ENCODE measurements at places on chromosomes 16 and 17. TPM values are rescaled to one million over a fixed set of nuclear protein-coding genes. Genes with fewer than 3 reads are reported as not detected.
A peak's percentile ranks its signal among the peaks of the same experiment; 100 is the strongest.

The PLA2G15 gene
- total RNA-seq: 10.3 TPM

The MYO15A gene
- total RNA-seq: 0.64 TPM

The ZNF205 gene
- 0.09 TPM for total RNA-seq

The ZNF469 gene
- total RNA-seq: 0.67 TPM

The CHP2 gene
- total RNA-seq: not detected

The PTGES3L gene
- total RNA-seq: 1.9 TPM

The LRRC36 gene
- 0.60 TPM for total RNA-seq

The MYH8 gene
- not detected for total RNA-seq

The C1QTNF8 gene
- total RNA-seq: not detected

The FAM20A gene
- total RNA-seq: not detected

The CACNG4 gene
- not detected for total RNA-seq

DNA sequence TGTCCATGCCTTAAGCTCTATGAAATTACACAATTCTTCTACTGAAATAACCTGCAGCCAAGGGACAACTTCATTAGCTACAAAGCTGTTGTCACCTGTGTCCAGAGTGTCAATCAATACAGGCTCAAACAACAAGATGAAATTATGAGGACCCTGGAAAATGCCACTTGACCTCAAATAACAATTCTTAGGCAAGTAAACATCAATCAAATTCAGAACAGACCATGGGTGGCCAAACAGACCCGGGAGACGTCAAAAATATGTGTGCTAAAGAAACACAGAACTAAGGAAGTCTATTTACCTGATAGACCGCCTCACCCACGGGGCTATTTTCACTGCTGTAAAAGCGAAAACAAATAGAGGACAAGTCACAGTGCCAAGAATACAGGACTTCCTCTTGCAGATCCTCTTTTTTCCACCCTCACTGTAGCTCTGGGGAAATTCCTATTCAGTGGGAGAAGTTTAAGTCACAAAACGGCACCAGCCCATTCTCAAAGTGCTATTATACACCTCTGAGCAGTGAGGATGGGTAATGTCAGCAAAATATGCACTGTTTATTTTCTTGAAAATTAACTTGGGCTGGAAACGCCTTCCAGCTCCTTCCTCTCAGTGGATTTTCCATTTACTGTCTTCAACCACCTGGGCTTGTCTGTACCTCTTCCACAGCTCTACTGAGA, 2.7 kb downstream of the LITAF start:
- peaks cover 50% of the 10 kb centered on the region for H3K36me3 ChIP-seq
- H3K27me3 ChIP-seq: peaks cover 3% of the 10 kb centered on the region
- H3K27ac ChIP-seq: peak overlapping the region; percentile 84
- H3K4me3 ChIP-seq: peak overlapping the region; percentile 90

GRCh38 chr16:85523602-85524364, 89.3 kb upstream of the GSE1 start:
- H3K27me3 ChIP-seq: peaks cover 2% of the 10 kb centered on the region
- no peaks in the 10 kb centered on the region for H3K4me1 ChIP-seq
- no peak for DNase-seq
- no peak overlapping the region for H3K27ac ChIP-seq
- no peaks in the 10 kb centered on the region for H3K36me3 ChIP-seq

- no peak overlapping the region for H3K4me3 ChIP-seq
- H3K27ac ChIP-seq: no peak overlapping the region
- H3K4me1 ChIP-seq: no peaks in the 10 kb centered on the region
- no peaks in the 10 kb centered on the region for H3K36me3 ChIP-seq
- H3K27me3 ChIP-seq: no peaks in the 10 kb centered on the region
These were observed 389.2 kb upstream of the SALL1 start for GRCh38 chr16:51540259-51540658.

GRCh38 chr16:19153876-19154275, 14.2 kb upstream of the SYT17 start:
- H3K27me3 ChIP-seq: peaks cover 20% of the 10 kb centered on the region
- no peak overlapping the region for H3K27ac ChIP-seq
- H3K4me3 ChIP-seq: no peak overlapping the region

DNA sequence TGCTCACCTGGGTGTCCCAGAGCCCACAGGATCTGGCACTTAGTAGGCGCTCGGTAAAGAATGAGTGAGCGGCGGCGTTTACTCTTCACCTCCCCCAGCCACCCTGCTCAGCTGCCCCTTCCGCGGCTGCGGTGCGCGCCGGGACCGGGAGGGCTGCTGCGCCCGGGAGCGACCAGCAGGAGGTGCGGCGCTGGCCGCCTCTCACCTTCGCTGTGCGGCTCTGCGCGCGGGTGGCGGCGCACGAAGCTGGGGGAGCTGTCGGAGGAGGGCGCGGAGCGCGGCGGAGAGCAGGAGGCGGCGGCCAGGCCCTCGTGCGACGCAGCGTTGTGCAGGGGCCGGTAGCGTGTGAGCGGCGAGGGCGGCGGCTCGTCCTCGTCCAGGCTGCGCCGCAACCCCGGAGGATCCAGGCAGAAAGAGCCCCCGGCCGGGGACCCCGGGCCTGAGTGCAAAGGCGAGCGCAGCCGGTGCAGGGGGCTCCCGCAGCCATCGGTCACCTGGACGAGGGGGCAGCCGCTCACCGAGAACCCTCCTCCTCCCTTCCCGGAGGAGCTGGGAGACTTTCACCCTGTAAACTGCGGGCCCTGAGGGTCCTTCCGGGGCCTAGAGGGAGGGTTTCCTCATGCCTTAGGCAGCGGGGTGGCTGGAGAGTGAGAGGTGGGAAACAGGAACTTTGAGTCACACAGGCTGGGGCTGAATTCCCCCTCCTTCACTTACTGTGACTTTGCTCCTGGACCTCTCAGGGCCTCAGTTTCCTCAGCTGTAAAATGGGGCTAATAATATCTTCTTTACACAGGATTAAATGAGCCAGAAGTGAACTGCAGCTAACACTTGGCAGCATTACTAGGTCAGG, 12.5 kb downstream of the SAMD14 start:
- peaks cover 8% of the 10 kb centered on the region for H3K4me1 ChIP-seq
- H3K27ac ChIP-seq: no peak overlapping the region
- H3K27me3 ChIP-seq: peaks cover 47% of the 10 kb centered on the region
- no peak overlapping the region for H3K4me3 ChIP-seq

GRCh38 chr17:266701-267667, 85.5 kb upstream of the DOC2B start:
- peaks cover 3% of the 10 kb centered on the region for H3K27me3 ChIP-seq
- H3K4me3 ChIP-seq: no peak overlapping the region
- no peaks in the 10 kb centered on the region for H3K36me3 ChIP-seq
- no peak overlapping the region for H3K27ac ChIP-seq
- H3K4me1 ChIP-seq: no peaks in the 10 kb centered on the region

- DNase-seq: no peak
- no peak overlapping the region for H3K27ac ChIP-seq
- peaks cover 4% of the 10 kb centered on the region for H3K27me3 ChIP-seq
These were observed 20.2 kb upstream of the SPPL2C start for GRCh38 chr17:45824475-45824874.

DNA sequence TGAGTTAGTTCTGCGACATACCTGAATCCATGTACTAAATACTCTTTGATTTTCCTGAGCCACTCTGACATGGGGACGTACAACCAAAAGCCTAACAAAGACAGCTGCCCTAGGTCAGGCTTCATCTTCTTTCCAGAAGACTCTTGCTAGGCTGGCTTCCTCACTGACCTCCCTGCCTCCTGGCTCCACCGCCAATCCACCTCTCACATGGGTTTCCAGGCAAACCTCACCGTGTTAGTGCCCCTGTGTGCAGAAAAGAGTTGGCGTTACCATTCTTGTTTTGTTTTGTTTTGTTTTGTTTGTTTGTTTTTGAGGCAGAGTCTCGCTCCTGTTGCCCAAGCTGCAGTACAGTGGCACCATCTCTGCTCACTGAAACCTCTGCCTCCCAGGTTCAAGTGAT, 135.3 kb downstream of the WSCD1 start:
- no peak for DNase-seq
- H3K27ac ChIP-seq: no peak overlapping the region
- H3K36me3 ChIP-seq: no peaks in the 10 kb centered on the region

GRCh38 chr17:75182319-75182568, 515 bp downstream of the SUMO2 start:
- H3K36me3 ChIP-seq: peaks cover 30% of the 10 kb centered on the region
- peaks cover 28% of the 10 kb centered on the region for H3K4me1 ChIP-seq
- H3K4me3 ChIP-seq: peak overlapping the region; percentile 88

- H3K27me3 ChIP-seq: no peaks in the 10 kb centered on the region
- H3K4me3 ChIP-seq: no peak overlapping the region
- DNase-seq: peak; percentile 54
- H3K4me1 ChIP-seq: no peaks in the 10 kb centered on the region
- no peak overlapping the region for H3K27ac ChIP-seq
- peaks cover 17% of the 10 kb centered on the region for H3K36me3 ChIP-seq
These were observed 31.2 kb downstream of the CTU2 start for GRCh38 chr16:88737298-88738150.

GRCh38 chr16:84065536-84066132, 23.0 kb upstream of the SLC38A8 start:
- no peak overlapping the region for H3K4me3 ChIP-seq
- peaks cover 3% of the 10 kb centered on the region for H3K4me1 ChIP-seq
- H3K27me3 ChIP-seq: no peaks in the 10 kb centered on the region
- no peak overlapping the region for H3K27ac ChIP-seq

DNA sequence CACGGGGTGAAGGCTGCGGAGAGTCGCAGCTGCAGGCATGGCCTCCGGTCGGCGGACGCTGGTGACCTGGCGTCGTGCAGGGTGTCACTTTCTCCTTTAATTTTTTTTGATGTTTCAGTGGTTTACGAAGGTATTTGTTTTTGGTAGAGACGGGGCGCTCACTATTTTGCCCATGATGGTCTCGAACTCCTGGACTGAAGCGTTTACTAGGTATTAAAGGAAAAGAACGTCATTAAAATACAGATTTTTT, 17.1 kb downstream of the ZNF213 start:
- peak overlapping the region; percentile 77 for H3K4me3 ChIP-seq
- peak overlapping the region; percentile 70 for H3K27ac ChIP-seq
- no peaks in the 10 kb centered on the region for H3K36me3 ChIP-seq
- H3K4me1 ChIP-seq: peaks cover 31% of the 10 kb centered on the region
- DNase-seq: no peak

DNA sequence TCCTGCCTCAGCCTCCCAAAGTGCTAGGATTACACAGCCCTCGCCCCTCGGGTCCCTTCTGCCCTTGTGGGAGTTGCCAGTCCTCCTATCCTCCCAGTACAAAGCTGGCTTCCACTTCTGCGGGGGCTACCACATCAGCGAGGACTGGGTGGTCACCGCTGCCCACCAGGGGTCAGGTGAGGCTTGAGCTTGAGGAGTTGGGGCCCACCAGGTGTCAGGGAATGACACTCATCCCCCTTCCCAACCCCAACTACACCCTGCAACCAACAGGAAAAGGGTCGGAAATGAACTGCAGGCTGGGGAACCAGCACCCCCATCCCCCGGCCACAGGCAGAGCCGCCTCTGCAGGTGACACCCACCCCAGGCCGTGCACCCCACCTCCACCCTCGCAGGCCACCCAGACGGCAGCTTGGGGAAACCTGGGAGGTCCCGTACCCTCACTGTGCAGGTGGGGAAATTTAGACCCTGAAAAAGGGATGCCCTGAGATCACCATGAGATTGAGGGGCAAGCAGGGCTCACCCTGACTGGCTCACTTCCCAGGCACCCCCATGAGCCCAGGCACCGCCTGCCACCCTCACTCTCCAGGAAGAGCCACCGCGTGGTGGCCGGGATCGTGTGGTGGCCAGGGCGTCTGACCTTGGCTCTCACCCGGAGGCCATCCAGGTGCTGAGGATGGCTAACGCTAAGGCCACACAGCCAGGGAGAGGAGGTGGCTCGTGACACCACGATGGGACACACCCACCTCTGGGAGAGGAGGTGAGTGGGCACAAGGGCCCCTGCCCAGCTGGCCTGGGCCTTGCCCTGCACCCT, 8.0 kb downstream of the CTRB1 start:
- no peak for DNase-seq
- H3K27me3 ChIP-seq: no peaks in the 10 kb centered on the region
- H3K27ac ChIP-seq: no peak overlapping the region
- H3K4me3 ChIP-seq: no peak overlapping the region

- H3K27me3 ChIP-seq: no peaks in the 10 kb centered on the region
- peak; percentile 98 for DNase-seq
- peak within 1 kb of the TSS; percentile 97 for H3K4me3 ChIP-seq
- peak within 1 kb of the TSS; percentile 97 for H3K27ac ChIP-seq
- H3K4me1 ChIP-seq: peaks cover 29% of the 10 kb centered on the region
- H3K36me3 ChIP-seq: peaks cover 38% of the 10 kb centered on the region
These were observed at the start of the genes RPS6KB1 and TUBD1 for GRCh38 chr17:59892924-59893675. TSS of gene RPS6KB1 (plus strand) at chr17:59893121. CDS start at chr17:59893185, 64 bp downstream. TSS of gene TUBD1 (minus strand) at chr17:59892943. CDS start at chr17:59891002, 1,941 bp downstream.

- H3K27me3 ChIP-seq: no peaks in the 10 kb centered on the region
- H3K4me3 ChIP-seq: no peak overlapping the region
- H3K36me3 ChIP-seq: no peaks in the 10 kb centered on the region
- no peak for DNase-seq
- no peak overlapping the region for H3K27ac ChIP-seq
- no peaks in the 10 kb centered on the region for H3K4me1 ChIP-seq
These were observed 1.5 kb downstream of the RNF112 start for GRCh38 chr17:19412510-19412909.

GRCh38 chr16:69404275-69404805, 18.5 kb upstream of the TERF2 start:
- H3K4me3 ChIP-seq: no peak overlapping the region
- DNase-seq: no peak
- H3K4me1 ChIP-seq: peaks cover 9% of the 10 kb centered on the region
- H3K36me3 ChIP-seq: no peaks in the 10 kb centered on the region

GRCh38 chr17:46056800-46057304, 57.8 kb downstream of the STH start:
- H3K4me3 ChIP-seq: no peak overlapping the region
- no peak for DNase-seq
- H3K27me3 ChIP-seq: no peaks in the 10 kb centered on the region
- peak overlapping the region; percentile 78 for H3K27ac ChIP-seq
- H3K4me1 ChIP-seq: peaks cover 44% of the 10 kb centered on the region

GRCh38 chr17:56914581-56915273, 878 bp upstream of the TRIM25 start:
- H3K27ac ChIP-seq: peak overlapping the region; percentile 96
- H3K4me3 ChIP-seq: peak overlapping the region; percentile 92
- H3K4me1 ChIP-seq: peaks cover 63% of the 10 kb centered on the region
- peaks cover 35% of the 10 kb centered on the region for H3K36me3 ChIP-seq
- no peak for DNase-seq

GRCh38 chr16:24013054-24013636, 177.4 kb downstream of the PRKCB start:
- H3K36me3 ChIP-seq: no peaks in the 10 kb centered on the region
- no peaks in the 10 kb centered on the region for H3K27me3 ChIP-seq
- H3K4me3 ChIP-seq: no peak overlapping the region
- H3K4me1 ChIP-seq: peaks cover 26% of the 10 kb centered on the region
- no peak for DNase-seq
- no peak overlapping the region for H3K27ac ChIP-seq

GRCh38 chr17:43517161-43517560, 29.0 kb downstream of the ETV4 start:
- H3K27ac ChIP-seq: no peak overlapping the region
- peaks cover 74% of the 10 kb centered on the region for H3K36me3 ChIP-seq
- no peak overlapping the region for H3K4me3 ChIP-seq

DNA sequence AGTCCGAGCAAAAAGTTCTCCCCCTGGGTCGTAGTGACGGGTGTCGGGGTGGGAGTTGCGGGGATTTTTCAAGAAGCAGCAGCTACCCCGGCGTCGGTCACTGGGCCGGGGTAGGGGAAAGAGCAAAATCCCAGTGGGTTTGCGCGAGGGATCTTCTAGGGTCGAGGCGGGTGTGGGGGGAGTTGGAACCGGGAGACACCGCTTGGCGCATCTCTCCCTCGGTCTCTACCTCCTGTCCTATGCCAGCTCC, 2.3 kb upstream of the UBTF start:
- H3K27ac ChIP-seq: peak overlapping the region; percentile 82
- no peak for DNase-seq
- H3K4me3 ChIP-seq: peak overlapping the region; percentile 85
- H3K27me3 ChIP-seq: no peaks in the 10 kb centered on the region

Data from activated T-helper 2 cell treated with anti-CD3 and anti-CD28 coated beads, Interferon-gamma antibody, Interleukin-2, Interleukin-4, amounts not matched to agents 10 μg/mL and 5 μg/mL and 100 μg/mL, durations not matched to agents 14 hours and 24 hours and 36 hours (primary cell).